T follicular helper cell (primary cell): ENCODE measurements at places on chromosomes 13 and 19.

DNA sequence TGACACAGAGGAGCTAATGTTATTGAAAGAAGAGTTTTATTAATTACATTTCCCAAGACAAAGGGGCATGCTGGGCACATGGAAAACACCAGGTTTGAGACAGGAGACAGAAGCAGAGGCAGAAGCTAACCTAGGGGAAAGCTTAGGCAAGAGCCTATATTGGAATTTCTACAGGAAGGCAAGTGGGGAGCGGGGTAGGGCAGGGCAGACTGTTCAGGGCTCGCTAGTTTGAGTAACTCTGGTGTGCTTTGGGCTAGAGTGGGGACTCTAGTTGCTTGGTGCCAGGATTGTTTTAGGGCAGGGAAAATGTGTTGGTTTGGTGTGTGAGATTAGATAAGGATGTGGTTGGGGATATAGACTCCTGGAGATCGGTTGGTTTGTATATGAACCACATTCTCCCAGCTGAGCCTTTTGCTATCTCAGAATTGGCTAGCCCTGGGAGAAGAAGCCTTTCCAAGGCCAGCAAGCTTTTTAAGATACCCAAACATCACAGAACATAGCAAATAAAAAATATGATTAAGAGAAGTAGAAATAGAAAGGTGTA is 8.4 kb upstream of the UFM1 start:
- no peak for DNase-seq

- DNase-seq: no peak
These were observed 748 bp upstream of the SIGLEC8 start for GRCh38 chr19:51458899-51459505.

GRCh38 chr19:40305403-40305802 is 20.3 kb upstream of the AKT2 start:
- DNase-seq: peak; percentile 58

- DNase-seq: no peak
These were observed 27.2 kb downstream of the WASF3 start for GRCh38 chr13:26584713-26585112.

DNA sequence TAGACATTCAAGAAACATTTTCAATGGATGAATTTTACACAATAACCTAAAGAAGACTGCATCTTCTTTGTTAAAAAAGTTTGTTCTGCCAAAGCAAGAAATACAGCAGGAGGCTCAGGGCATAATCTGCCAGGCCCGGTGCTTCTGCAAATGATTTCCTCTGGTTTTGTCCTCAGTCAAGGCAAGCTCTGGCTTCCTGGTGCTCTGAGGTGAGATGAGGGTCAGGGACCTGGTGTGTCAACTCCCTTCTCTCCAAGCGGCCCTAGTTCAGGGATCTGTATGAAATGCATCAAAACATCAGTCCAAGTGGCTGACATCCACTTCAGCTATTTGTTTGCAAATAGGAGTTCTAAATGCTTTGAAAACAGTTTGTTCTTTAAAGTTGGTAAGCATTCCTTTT is 31.6 kb downstream of the LACC1 start:
- no peak for DNase-seq

DNA sequence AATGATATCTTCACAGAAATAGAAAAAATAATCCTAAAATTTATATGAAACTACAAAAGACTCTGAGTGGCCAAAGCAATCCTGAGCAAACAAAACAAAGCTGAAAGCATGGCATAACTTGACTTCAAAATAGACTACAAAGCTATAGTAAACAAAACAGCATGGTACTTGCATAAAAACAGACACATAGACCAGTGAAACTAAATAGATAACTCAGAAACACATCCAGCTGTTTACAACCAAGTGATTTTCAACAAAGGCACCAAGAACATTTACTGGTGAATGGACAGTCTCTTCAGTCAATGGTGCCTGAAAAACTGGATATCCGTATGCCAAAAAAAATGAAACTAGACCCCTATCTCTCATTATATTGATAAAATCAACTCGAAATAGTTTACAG is 25.2 kb downstream of the SCGB2B2 start:
- no peak for DNase-seq

DNA sequence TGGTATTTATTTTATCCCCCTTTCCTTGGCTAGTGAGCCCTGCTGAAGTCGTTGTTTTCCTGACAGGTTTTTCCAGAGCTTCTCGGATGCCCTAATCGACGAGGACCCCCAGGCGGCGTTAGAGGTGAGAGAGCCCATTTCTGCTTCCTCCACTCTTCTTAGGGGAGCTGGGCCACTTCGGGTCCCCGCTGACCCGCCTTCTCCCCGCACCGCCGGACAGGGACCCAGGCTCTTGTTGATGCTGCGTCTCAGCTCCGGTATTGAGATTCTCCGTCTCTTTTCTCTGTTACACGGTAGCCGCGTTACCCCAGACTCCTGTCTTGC is 306 bp downstream of the SUGT1 start:
- DNase-seq: peak; percentile 5

DNA sequence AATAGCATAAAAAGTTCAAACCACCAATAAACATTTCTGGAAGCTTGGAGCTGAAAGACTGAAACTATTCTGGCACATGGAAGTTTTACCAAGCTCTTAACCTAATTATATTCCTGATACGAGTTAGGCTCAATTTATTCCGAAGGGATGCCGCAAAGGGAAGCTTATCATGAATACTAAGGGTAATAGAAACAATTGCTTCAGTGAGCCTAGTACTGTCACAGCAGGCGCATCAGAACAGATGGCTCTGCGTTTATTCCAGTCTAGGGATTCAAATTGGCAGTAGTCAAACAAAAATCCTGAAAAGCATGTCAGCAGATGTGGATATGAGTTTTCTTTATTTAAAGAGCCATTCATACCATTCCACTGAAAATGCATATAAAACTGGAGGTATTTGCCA is 779.5 kb downstream of the GPC5 start:
- DNase-seq: no peak
